ENCODE measurements at places on chromosomes 6 and 20. TPM values are rescaled to one million over a fixed set of nuclear protein-coding genes. Genes with fewer than 3 reads are reported as not detected.

DNA sequence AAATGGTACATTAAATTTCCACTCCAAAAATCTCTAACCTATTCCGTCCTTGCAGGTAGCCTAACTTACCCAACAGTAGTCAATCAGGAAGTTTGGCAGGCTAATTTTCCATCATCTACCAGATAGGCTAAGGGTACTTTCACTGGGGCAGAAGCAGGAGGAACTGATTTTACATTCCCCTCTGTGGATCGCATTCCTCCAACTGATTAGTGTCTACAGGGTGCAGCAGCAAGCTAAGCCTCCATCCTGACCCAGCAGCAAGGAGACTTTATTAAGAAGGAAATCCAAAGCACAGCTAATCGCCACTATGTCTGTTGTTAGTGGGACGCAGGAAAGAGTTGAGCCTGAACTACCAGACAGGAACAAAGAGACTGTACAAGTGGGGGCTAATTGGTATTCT is 143.2 kb upstream of the RUNX2 start:
- DNase-seq: no peak

GRCh38 chr6:36997811-36998722 is 7.4 kb upstream of the FGD2 start:
- DNase-seq: no peak

- no peak for DNase-seq
Observed at GRCh38 chr20:34713194-34713943, 9.2 kb downstream of the TP53INP2 start.

GRCh38 chr6:168162366-168162765 is 83.4 kb upstream of the FRMD1 start:
- DNase-seq: no peak

GRCh38 chr20:1918491-1919165 is 23.4 kb downstream of the SIRPA start:
- DNase-seq: no peak

GRCh38 chr6:36593569-36594028 is 563 bp upstream of the SRSF3 start:
- no peak for DNase-seq

- no peak for DNase-seq
Observed at GRCh38 chr6:15621203-15622044, 41.4 kb downstream of the DTNBP1 start.

- DNase-seq: no peak
Observed at GRCh38 chr6:56890683-56891429, 64.1 kb upstream of the BEND6 start.

GRCh38 chr6:45256697-45257695 is 71.1 kb upstream of the RUNX2 start:
- DNase-seq: no peak

- no peak for DNase-seq
Observed at GRCh38 chr20:62708591-62709536, at the start of gene NTSR1. Gene NTSR1, plus strand, starts transcription at chr20:62708836. Its CDS starts 372 bp downstream, at chr20:62709208.

GRCh38 chr6:158703111-158703836 is 53.4 kb downstream of the SYTL3 start:
- DNase-seq: no peak

GRCh38 chr20:33674294-33675135 is at the start of gene NECAB3:
Gene NECAB3, minus strand, starts transcription at chr20:33674428. Its CDS starts 76 bp downstream, at chr20:33674352.
- no peak for DNase-seq

DNA sequence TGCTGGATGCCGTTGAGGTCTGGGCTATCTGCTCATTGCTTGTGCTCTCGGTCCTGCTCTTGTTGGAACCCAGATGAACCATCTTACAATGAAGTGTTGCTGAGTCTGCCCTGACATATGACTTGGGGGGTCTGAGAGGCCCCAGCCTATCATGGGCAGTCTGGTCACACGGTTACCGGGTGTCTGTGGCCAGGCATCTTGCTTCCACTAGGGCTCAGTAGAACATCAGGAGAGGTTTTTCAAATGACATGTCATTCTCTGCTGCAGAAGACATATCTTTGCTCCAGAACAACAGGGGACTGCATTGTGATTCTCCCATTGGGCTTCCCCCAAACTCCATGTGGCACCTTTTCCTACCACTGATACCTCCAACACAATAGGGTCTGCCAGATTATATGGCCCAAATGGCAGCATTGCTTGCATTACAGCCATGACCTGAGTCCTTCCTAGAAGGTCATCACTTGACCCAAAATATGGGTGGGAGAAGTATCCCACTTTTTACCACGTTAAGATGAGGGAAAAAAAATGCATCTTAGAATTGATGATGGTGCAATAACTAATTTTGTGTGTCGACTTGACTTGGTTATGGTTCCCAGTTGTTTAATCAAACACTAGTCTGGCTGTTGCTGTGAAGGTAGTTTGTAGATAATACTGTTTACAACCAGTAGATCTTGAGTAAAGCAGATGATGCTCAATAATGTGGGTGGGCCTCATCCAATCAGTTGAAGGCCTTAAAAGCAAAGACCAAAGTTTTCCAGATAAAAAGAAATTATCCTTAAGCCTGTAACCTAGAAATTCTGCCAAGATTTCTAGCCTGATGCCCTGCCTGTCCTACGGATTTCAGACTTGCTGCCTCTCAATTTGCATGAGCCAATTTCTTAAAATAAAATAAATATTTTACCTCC is 241.0 kb downstream of the QKI start:
- no peak for DNase-seq

DNA sequence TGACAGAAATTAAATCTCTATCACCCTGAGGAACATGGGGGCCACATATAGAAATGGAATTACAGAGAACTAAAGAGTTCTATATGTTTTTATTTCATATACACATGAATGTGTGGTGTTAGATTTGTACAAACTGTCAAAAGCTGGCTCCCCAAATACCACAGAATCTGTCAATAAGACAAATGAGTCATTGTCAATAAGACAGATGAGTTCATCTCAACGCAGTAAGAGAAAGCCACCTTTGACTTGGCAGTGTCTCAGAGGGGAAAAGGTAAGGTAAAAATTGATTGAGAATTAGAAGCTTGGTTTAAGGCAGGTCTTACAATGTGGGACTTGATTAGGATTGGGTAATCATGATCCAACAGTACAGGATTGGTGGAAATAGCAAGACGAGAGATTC is 124.2 kb upstream of the GPR6 start:
- DNase-seq: no peak

GRCh38 chr6:17974570-17975368 is 12.7 kb downstream of the KIF13A start:
- DNase-seq: no peak

DNA sequence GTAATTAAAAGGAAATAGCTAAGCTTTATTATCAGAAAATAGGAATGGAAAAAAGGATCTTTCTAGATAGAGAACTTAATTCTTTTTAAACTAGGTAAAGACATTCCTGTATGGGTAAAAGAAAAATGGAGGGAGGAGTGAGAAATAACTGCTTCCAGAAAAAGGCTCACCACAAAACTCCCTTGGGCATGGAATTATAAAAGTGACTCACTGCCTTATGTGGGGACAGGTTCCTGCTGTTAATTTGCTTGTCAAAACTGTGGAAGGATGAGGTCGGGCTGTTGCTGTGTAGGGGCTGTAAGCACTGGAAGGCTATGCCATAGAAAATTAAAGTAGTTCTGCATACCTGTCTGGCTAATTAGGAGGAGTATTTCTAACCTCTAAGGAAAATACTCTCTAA is 158.7 kb downstream of the UBE3D start:
- no peak for DNase-seq

DNA sequence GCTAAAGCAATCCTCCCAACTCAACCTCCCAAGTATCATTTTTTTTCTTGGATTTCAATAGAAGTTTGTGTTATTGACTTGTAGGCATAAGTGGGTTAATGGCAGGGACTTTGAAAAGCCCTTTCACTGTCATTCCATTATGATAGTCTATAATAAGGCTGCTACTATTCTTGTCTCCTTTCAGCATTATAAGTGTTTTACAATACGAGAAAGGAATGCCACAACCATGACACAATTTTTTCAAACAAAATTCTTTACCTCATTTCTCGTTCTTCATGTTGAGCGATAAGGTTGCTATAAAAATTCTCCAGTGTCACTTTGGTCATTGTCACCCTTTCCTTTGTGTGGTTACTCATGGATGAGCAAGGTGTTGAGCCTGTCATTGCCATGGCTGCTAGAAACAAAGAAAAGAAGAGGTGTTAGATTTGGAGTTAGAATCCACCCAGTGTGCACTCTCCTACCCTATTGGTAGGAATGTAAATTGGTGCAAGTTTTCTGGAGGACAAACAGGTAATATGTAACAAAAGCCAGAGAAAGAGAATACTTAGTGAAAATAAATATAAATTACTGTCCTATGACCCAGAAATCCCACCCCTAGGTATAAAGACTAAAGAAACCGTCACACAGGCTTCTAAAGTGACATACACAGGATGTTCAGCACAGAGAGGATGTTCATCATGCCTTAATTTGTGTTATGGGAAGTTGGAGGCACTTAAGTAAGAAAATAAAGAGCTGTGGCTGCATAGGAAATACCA is 7.3 kb downstream of the STK38 start:
- DNase-seq: no peak

- no peak for DNase-seq
Observed at GRCh38 chr6:170316071-170316470, 9.5 kb downstream of the FAM120B start.

- DNase-seq: no peak
Observed at GRCh38 chr6:112193117-112193516, 61.2 kb downstream of the LAMA4 start.

GRCh38 chr20:61254881-61255626 is 3.0 kb downstream of the CDH4 start:
- DNase-seq: no peak

GRCh38 chr6:134230940-134231339 is 87.0 kb downstream of the SGK1 start:
- DNase-seq: no peak

- DNase-seq: no peak
Observed at GRCh38 chr6:151229401-151230276, 10.1 kb upstream of the AKAP12 start.

GRCh38 chr20:15031546-15032351 is 694.3 kb upstream of the FLRT3 start:
- no peak for DNase-seq

DNA sequence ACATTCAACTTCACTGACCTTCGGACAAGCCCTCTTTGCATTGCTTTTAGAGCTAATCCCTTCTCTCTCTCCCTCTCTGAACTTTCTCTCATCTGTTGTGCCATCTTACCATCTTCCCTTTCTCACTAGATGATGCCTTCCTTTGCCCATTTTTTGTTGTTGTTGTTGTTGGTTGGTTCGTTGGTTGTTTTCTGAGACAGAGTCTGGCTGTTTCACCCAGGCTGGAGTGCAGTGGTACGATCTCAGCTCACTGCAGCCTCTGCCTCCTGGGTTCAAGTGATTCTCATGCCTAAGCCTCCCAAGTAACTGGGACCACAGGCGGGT is 18.8 kb downstream of the MAP3K5 start:
- no peak for DNase-seq

Gene ACSS2
- 43.5 TPM for polyA plus RNA-seq

Gene SMOC2
- 18.9 TPM for polyA plus RNA-seq

Gene SAPCD1
- polyA plus RNA-seq: 4.2 TPM

Gene RAB44
- 0.23 TPM for polyA plus RNA-seq

Gene DEFB124
- polyA plus RNA-seq: not detected

Gene THBS2
- polyA plus RNA-seq: 17.3 TPM

Gene MPIG6B
- polyA plus RNA-seq: 2.4 TPM

Gene GGTLC1
- polyA plus RNA-seq: not detected

Gene PHACTR3
- 13.1 TPM for polyA plus RNA-seq
